H1 (cell line): ENCODE measurements at places on chromosomes 6 and 20.

GRCh38 chr6:22451962-22452361 is 117.4 kb upstream of the HDGFL1 start:
- no peaks in the 10 kb centered on the region for H3K36me3 ChIP-seq
- DNase-seq, result no peak
- no peaks in the 10 kb centered on the region for H3K27me3 ChIP-seq
- no peak overlapping the region for H3K4me3 ChIP-seq

GRCh38 chr6:165487347-165487746 is 175.7 kb downstream of the PDE10A start:
- no peaks in the 10 kb centered on the region for H3K36me3 ChIP-seq
- H3K27me3 ChIP-seq, result no peaks in the 10 kb centered on the region
- no peak overlapping the region for H3K4me3 ChIP-seq
- no peak for DNase-seq
- no peaks in the 10 kb centered on the region; the same call in 1 of the 2 replicates for H3K4me1 ChIP-seq

- H3K4me3 ChIP-seq, result no peak overlapping the region
- no peaks in the 10 kb centered on the region for H3K27me3 ChIP-seq
- peaks cover 3% of the 10 kb centered on the region for H3K36me3 ChIP-seq
- peaks cover 10% of the 10 kb centered on the region for H3K4me1 ChIP-seq
Measured at GRCh38 chr20:10636326-10636818, 37.4 kb downstream of the JAG1 start.

DNA sequence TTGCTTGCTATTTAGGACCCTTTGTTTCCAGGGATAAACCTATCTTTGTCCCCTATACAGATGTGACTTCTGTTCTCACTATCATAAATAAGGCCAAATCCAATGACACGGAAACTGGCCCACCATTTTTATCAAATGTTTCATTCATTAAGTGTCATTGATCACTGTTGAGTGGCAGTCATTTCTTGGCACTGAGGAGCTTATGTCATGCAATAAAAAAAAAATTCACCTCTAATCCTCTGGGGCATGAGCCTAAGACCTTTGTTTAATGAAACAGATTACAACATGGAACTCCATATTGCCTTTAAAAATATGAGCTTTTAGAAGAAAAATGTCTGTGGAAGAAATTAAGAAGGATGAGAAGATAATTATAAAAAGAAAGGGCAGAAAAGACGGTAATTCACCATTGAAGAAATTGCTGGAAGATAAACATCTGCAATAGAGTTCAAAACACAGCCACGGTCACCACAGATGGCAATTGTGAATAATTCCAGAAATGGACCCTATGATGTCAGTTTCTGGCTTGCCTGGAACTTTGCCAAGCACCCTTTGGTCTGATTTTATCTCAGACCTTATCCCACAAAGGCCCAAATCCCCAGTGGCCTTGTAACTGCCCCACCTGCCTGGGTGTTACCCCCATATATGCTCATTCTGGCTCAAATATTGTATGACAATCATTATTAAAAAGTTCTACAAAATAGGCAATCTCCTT is 91.1 kb downstream of the DST start:
- H3K27ac ChIP-seq, result no peak overlapping the region
- peaks cover 15% of the 10 kb centered on the region; the same call in 1 of the 2 replicates for H3K36me3 ChIP-seq
- H3K27me3 ChIP-seq, result no peaks in the 10 kb centered on the region
- no peak for DNase-seq
- H3K4me1 ChIP-seq, result no peaks in the 10 kb centered on the region

GRCh38 chr20:62487561-62488354 is 12.0 kb upstream of the GATA5 start:
- no peak overlapping the region for H3K4me3 ChIP-seq
- no peak for DNase-seq
- no peaks in the 10 kb centered on the region for H3K36me3 ChIP-seq
- H3K4me1 ChIP-seq, result no peaks in the 10 kb centered on the region
- H3K27ac ChIP-seq, result no peak overlapping the region

- H3K27ac ChIP-seq, result no peak overlapping the region
- H3K27me3 ChIP-seq, result no peaks in the 10 kb centered on the region
- no peaks in the 10 kb centered on the region for H3K36me3 ChIP-seq
Measured at GRCh38 chr6:45445749-45446549, 68.2 kb upstream of the SUPT3H start.

DNA sequence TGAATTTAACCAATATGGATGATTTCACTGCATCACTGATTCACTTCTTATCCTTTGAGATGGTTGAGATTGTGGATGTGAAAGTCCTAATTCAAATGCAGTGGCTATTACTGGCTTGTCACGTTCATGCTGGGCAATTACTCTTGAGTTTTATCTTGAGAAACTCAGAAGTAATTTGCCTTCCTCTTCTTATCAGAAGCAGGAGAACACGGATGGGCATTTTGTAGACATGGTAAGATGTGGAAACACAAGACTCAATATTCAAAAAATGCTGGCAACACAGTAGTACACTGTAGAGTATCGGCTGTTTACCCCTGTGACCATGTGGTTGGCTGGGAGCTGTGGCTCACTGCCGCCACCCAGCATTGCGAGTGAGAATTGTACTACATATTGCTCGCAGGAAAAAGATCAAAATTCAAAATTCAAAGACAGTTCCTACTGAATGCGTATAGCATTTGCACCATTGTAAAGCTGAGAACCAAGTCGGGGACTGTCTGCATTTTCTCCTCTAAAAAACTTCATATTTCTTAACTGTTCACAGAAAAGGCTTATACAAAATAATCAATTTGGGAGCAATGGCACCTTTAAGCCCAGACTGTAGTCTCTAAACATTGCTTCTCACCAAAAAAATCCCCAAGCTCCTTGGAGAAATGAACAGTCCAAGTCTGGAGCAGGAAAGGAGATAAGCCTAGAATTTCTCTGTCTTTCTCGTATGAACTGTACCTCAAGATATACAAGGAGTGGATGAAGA is 61.9 kb upstream of the ELOVL5 start:
- H3K27ac ChIP-seq, result no peak overlapping the region
- H3K36me3 ChIP-seq, result no peaks in the 10 kb centered on the region
- H3K4me3 ChIP-seq, result no peak overlapping the region
- H3K4me1 ChIP-seq, result no peaks in the 10 kb centered on the region
- H3K27me3 ChIP-seq, result no peaks in the 10 kb centered on the region
